ENCODE measurements at places on chromosomes 1 and 21.

- peak; percentile 57 for DNase-seq
These were observed 62.1 kb downstream of the FAAP20 start for GRCh38 chr1:2132222-2133038.

DNA sequence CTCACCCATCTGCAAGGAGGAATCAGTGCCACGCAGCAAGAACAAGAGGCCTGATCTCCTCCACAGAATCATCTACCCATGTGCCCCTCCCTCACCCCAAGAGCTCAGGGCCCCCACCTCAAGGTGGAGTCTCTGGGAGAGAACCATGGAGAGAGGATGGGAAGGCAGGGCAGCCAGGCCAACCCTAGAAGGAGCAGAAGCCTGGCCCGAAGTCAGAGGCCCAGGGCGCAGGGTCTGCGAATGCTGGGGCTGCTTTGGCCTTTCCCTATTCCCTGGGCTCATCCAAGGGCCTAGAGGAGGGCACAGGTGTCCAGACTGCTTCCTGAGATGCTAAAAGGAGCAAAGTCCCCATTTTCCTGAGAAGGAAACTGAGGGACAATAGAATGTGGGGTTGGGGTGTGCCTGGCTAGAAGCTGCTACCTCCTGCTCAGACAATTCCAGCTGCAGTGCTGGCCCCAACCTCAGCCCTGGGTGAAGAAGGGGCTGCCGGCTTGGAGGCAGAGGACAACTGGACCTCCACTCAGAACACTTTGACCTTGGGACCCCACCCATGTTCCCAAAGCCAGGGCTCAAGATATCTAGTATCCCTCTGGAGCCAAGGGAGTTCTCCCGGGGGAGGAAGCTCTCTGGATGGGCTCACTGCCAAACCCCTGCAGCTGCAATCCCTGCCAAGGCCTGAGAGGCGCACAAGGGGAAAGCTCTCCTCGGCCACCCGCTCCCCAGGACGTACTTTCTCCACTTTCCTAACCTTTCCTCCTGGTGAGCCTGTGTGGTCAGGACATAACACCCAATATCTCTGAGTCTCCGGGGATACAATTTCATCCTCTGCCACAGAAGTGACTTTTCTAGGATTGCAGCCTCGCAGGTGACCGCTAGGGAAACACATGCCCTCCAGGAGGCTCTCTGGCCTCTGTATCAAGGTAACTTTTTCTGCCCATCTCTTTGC is 16.6 kb upstream of the LEMD1 start:
- DNase-seq: peak; percentile 80

DNA sequence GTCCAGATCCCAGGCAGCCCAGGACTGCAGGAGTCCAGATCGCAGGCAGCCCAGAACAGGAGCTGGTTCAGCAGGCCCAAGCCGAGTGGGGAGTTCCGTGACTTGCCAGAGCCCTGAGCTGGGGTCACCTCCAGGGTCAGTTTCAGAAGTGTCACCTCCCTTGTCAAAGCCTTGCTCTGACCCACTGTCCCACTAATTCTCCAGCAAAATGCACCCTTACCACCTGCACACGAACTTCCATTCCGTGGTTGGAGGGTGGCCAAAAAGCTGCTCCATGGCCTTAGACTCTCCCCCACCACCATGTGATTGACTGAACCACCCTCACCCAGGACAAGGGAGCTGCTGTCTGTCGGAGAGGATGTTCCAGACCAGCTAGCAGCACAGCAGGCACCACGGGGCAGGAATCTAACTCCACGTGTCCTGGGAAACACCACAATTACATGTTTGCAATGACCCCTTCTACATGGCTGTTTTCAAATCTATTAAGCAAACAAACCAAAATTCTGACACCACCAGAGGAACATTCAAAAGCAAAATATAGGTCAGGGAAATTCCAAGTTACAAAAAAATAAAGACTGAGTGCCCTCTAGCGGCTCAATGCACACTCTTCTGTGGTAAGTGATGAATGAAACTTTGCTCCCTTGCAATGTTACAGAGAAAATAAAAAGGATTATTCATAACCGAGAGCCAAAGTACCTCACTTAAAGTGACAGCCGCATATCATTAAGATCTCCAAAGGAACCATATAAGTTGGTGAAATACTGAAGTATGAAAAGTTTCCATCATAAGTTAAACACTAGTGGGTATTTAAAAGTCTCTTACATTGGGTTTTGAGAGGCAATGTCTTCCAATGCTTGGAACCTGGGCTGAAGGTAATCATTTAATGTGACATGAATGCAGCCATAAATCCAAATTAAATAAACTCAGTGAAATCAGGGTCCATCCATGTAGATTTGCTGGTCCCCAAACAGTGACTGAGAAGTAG is 76.3 kb downstream of the NPHP4 start:
- DNase-seq: peak; percentile 71

DNA sequence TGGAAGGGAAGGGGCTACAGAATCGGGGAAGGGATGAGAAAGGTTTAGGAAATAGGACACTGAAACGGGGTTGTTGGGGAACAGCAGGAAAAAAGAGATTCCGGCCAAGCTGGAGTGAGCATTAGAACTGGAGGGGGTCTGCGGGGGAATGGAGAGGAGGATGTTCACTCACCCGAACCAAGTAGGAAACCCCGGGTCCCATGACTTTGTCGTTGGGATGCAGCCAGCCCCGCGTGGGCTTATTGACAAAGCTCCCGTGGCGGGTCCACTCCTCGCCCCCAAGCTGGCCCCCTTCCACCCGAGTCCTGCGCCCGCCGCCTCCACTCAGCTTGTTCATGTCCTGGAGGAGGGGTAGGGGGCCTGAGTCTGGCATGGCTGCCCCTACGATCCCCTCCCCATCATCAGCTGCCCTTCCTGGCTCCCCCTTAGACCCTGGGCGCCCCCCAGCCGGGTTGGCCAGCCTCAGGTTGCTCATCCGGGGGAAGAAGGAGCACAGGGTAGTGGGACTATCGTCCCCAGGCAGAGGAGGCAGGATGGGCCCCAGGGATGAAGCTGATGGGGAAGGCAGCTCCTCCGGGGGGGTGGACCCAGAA is 591 bp downstream of the SHC1 start:
- no peak for DNase-seq

DNA sequence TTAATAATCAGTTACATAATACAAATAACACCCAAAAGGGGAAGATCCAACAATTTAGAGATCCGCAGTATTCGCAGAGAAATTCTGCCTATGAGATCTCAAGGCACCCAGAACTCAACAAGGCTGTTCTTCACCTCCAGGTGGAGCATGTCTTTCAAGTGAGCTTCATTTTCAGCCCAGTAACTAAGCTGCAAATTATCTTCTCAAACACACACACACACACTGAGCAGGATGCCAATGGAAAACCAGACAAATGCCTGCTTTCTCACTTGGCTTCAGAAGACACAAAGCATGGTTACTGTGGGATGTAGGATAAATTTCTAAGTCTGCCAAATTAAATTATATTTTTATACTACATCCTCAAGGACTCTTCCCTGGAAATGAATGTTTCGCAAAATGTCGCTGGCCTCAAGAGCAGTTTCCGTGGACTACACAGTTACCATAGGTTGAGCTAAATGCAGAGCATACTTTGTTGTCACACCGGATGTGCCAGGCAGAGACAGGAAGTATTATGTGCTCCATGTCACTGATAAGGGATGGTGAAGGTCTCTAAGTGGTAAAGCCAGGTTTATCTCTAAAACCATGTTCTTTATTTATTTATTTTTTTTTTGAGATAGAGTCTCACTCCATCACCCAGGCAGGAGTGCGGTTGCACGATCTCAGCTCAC is 30.3 kb downstream of the UBR4 start:
- peak; percentile 34 for DNase-seq

DNA sequence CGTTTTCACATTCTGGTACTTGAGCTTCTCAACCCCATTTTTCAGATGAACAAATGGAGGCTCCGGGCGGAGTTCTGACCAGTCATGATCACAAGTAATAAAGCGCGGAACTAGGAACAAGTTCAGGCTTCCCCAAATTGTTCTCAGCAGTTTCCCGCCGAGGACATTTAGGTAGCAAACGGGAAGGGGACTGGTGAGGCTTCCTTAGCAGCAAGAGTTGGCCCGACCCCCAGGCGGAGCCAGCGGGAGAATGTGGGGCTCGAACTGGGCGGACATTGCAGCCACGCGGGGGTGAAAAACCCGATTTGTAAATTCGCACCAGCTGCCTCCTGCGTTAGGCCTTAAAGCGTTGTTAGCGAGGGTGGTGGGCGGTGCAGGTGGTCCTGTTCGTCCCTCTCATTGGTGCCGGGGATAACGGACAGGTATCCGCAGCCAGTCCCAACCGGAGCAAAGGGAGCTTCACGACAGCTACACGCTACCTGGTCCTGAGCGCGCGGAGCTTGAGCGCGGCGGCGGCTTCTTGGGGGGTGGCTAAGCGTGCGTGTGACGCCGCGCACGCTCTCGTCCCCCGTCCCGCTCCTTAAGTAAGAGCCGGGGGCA is 15.3 kb downstream of the SEMA6C start:
- DNase-seq: peak; percentile 32

- DNase-seq: no peak
These were observed 78.7 kb upstream of the RUNX1 start for GRCh38 chr21:35127851-35128250.

DNA sequence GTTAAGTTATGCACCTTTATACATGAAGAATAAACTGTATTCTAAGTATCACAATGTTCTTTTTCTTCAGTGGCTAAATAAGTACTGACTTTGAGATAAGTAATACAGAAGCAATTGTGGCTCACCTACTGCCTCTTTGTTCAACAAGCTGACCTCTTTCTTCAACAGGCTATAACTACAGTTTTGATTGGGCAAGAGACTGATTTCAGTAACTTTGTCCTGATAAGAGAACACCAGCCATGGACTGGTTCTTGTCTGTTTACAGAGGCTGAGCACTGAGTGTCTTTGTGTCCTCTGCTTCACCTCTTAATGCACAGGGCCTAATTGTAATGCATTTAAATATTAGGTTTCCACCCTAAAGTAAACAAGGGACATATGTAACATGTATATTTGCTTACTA is 34.6 kb upstream of the PDE4B start:
- DNase-seq: no peak

GRCh38 chr1:42928859-42929258 is 29.8 kb downstream of the SLC2A1 start:
- no peak for DNase-seq

- DNase-seq: no peak
These were observed 2.8 kb upstream of the SLC25A34 start for GRCh38 chr1:15733218-15733725.

DNA sequence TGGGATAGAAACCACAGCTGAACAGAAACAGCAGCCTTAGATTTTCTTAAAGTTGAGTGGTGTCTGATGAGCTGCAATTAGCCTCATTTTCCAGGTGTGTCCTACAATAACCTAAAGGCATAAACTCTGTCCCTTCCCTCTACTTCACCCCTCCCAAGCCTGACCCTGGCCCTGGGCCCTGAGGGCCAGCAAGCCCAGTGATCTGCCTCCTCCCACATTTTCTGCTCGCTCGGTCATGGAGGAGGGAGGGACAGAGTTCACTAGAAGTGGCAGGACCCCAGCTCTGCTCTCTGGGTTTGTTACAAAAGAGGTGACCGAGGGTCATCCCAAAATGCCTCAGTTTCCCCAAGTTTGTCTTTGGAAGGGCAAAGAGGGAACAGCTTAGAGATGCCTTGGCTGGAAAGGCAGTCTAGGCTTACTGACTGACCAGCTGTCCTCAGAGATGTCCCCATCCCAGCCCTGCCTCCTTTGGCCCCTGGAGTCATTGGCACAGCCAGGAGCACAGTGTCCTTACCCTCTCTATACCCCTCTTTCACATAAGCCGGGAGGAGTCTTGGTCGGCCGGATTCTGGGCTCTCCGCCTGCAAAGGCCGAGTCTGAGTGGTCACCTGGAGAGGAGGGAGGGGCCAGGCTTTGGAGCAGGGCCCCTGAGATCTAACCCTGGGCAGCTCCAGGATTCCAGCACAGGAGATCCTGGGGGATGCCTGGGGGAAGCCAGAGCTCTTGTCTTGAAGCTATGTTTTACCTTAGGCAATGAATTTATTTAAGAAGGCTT is 172.7 kb downstream of the PTPRU start:
- no peak for DNase-seq

DNA sequence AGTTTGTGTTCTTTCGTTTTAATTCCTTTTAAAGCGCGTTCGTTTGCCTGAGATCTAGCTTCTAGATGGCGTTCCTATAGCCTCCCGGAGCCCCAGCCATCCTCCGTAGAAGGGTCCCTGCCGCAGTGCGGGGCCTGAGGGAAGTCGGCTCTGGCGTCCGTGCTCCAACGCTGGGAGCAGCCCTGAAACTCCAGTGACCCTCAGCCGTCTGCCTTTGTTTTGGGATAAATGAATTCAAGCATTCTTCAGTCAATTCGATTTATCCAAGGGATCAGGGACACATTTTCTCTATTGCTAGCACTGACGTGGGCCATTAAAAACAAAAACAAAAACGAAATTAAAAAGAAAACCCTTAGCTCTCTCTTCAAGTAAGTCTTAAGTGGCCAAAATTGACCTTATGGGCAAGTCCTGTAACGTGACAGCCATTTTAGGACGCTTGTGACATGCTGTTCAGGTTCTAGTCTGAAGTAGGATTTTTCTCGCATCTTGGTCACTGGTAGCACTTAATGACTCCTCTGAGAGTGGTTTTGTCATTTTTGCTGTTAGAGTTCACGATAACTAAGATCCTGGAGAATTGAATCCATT is 742 bp upstream of the HSPA13 start:
- no peak for DNase-seq

All from fibroblast of the aortic adventitia (primary cell).